ENCODE measurements at places on chromosomes 12 and 14.

DNA sequence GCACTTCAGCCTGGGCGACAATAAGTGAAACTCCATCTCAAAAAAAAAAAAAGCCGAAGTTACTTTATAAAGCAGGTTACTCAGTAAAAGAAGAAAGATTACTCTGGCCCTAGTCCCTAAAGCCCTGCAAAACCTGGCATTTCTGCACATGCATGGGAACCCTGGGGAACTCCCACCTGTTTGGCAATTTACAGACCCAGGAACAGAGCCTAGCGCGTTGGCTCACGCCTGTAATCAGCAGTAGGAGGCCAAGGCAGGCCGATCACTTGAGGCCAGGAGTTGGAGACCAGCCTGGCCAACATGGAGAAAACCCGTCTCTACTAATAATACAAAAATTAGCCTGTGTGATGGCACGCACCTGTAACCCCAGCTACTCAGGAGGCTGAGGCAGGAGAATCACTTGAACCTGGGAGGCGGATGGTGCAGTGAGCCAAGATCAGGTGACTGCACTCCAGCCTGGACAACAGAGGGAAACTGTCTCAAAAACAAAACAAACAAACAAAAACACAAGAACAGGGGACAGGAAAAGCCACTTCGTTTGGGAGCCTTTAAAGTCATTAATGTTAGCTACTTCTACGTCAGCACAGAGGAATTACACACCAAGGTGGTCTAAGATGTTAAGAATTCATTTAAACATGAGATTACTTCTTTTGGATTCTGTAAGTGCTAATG, 34.1 kb upstream of the SPTSSA start:
- DNase-seq: no peak

- no peak for DNase-seq
Measured at GRCh38 chr12:111558107-111558376, 41.1 kb downstream of the ATXN2 start.

GRCh38 chr12:119480551-119480950, 113.0 kb upstream of the TMEM233 start:
- no peak for DNase-seq

DNA sequence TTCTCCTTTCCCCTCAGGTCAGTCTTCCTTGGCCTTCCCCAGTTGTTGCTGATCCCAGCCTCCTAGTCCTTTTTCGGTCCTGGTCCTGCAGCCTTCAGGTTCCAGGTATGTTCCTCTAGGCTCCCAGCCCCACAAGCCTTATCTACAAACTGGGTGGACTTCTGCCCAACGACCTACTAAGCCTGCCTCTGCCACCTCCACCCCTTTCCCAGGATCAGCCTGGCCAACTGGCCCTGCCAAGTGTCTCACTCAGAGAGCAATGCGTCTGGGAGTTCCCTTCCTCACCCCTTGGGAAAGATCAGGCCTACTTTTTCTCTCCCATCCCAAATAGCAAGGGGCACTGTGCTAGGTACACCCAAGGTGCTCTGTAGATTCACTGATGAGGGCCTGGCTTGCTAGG, at the start of gene SERPINA12:
SERPINA12 (minus strand) TSS at position 114 of the 400 bp plus-strand sequence. CDS start 11,072 bp downstream, outside the sequence.
- DNase-seq: no peak

GRCh38 chr14:54374117-54374884, 22.5 kb upstream of the CDKN3 start:
- no peak for DNase-seq

- no peak for DNase-seq
Measured at GRCh38 chr14:90388982-90389381, 7.8 kb upstream of the CALM1 start.

DNA sequence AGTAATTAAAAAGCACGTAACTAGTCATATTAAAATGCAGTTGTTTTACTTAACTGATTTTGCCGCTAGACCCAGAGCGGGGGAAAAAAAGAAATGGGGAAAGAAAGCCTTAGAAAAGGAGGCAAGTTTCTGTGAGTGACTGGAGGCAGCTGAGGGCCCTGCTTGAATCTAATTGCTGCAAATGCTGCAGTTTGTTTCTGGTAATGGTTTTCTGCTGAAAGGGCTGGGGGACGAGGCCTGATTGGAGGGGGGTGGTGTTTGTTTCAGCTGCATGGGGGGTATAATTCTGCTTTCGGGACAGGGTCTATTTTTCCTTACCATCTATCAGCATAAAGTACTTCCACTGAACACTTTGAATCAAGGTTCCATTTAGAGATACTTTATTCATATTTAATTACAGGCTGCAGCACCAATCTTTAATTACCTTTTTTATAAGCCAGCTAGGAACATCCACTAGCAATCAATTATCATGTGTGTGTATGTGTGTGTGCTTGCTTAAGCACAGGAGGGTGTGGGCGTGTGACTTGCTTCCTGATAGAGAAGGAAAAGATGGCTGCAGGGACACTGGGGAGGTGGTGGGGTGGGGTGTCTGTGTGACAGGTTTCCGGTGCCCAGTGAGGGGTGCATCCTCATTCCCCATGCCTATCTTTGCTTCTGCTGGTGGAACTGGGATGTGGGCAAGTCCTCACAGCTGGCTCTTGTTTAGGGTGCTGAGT, 83.4 kb downstream of the ADCK1 start:
- DNase-seq: no peak
